Activated CD4-positive, alpha-beta memory T cell treated with anti-CD3 and anti-CD28 coated beads for 36 hours (primary cell): ENCODE measurements at places on chromosomes 1 and 21. TPM values are rescaled to one million over a fixed set of nuclear protein-coding genes. Genes with fewer than 3 reads are reported as not detected.

GRCh38 chr1:21295002-21295401, 4.7 kb upstream of the ECE1 start:
- peak; percentile 80 for DNase-seq
- peaks cover 87% of the 10 kb centered on the region for H3K4me1 ChIP-seq
- peak overlapping the region; percentile 75 for H3K4me3 ChIP-seq
- H3K27ac ChIP-seq, result peak overlapping the region; percentile 99
- no peaks in the 10 kb centered on the region for H3K27me3 ChIP-seq

DNA sequence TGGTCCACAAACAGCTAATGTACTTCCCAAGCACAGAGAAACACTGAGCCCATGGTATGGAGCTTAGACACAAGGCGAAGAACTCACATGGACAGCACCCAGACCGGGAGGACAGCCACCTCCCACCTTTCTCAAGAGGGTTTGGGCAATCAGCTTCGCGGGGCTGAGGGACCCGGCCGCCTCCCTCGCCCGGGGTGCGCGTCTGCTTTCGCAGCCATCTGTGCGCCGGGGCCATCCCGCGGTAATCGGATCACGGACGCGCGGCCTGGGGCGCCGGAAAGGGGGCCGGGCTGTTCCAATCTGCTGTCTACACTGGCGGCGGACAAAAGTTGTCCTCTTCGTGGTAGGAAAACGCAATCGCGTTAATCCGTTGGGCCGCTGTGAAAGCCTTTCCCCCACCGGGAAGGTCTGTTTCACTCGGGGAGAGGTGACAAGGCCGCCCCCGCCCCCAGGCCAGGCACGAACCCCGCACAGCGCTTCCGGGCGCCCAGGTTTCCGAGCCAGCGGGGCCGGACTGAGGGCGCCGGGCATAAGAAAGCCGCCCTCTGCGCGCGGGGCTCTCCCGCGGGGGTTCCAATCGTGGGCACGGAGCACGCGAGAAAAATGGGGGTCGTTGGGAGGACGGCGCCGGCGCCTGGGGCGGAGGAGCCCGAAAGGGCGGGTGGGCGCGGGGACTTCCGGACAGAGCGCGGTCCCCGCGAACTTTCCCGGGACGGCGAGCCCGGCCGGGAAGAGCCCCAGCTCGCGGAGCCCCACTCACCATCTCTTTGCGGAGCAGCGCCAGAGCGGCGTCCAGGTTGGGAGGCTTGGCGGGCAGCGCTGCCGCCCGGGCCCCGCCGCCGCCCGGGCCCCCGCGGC, 664 bp downstream of the FAM89A start:
- H3K36me3 ChIP-seq, result peaks cover 6% of the 10 kb centered on the region
- no peak overlapping the region for H3K27ac ChIP-seq
- H3K4me1 ChIP-seq, result peaks cover 27% of the 10 kb centered on the region
- peak; percentile 55 for DNase-seq
- no peaks in the 10 kb centered on the region for H3K27me3 ChIP-seq

GRCh38 chr1:36516372-36517010, 33.8 kb upstream of the CSF3R start:
- no peaks in the 10 kb centered on the region for H3K36me3 ChIP-seq
- H3K27ac ChIP-seq, result no peak overlapping the region
- H3K27me3 ChIP-seq, result no peaks in the 10 kb centered on the region
- H3K4me3 ChIP-seq, result no peak overlapping the region
- DNase-seq, result peak; percentile 56
- H3K4me1 ChIP-seq, result no peaks in the 10 kb centered on the region

- no peak for DNase-seq
- peaks cover 32% of the 10 kb centered on the region for H3K27me3 ChIP-seq
- no peak overlapping the region for H3K4me3 ChIP-seq
Observed at GRCh38 chr1:179583771-179584320, 7.8 kb upstream of the TDRD5 start.

GRCh38 chr1:31707711-31708110, 3.9 kb upstream of the COL16A1 start:
- H3K27ac ChIP-seq, result no peak overlapping the region
- no peak overlapping the region for H3K4me3 ChIP-seq
- DNase-seq, result peak; percentile 45
- H3K27me3 ChIP-seq, result peaks cover 33% of the 10 kb centered on the region

- H3K36me3 ChIP-seq, result peaks cover 5% of the 10 kb centered on the region
- H3K4me3 ChIP-seq, result no peak overlapping the region
- H3K4me1 ChIP-seq, result peaks cover 6% of the 10 kb centered on the region
- H3K27me3 ChIP-seq, result no peaks in the 10 kb centered on the region
- no peak overlapping the region for H3K27ac ChIP-seq
Observed at GRCh38 chr1:43801203-43801602, 93.9 kb downstream of the ST3GAL3 start.

DNA sequence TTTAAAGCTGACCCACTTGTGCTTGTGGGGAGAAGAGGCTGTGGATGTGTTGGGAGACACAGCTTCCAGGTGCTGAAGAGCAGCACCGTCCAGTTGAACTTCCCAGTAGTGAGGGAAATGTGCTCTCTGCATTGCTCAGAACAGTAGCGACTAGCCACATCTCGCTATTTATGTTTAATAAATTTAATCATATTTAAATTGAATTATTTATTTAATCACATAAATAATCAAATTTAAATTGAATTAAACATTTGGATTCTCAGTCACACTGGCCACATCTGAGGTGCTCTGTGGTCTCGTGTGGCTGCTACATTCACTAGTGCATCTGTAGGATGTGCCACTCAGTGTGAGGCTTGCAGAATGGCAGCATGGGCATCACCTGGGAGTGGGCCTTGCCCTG, 20.1 kb downstream of the NTPCR start:
- no peaks in the 10 kb centered on the region for H3K4me1 ChIP-seq
- no peak overlapping the region for H3K4me3 ChIP-seq
- H3K27ac ChIP-seq, result no peak overlapping the region

GRCh38 chr1:161954050-161954449, 69.6 kb downstream of the OLFML2B start:
- H3K27me3 ChIP-seq, result no peaks in the 10 kb centered on the region
- no peak overlapping the region for H3K27ac ChIP-seq
- H3K4me1 ChIP-seq, result peaks cover 33% of the 10 kb centered on the region
- peaks cover 10% of the 10 kb centered on the region for H3K36me3 ChIP-seq
- no peak overlapping the region for H3K4me3 ChIP-seq

DNA sequence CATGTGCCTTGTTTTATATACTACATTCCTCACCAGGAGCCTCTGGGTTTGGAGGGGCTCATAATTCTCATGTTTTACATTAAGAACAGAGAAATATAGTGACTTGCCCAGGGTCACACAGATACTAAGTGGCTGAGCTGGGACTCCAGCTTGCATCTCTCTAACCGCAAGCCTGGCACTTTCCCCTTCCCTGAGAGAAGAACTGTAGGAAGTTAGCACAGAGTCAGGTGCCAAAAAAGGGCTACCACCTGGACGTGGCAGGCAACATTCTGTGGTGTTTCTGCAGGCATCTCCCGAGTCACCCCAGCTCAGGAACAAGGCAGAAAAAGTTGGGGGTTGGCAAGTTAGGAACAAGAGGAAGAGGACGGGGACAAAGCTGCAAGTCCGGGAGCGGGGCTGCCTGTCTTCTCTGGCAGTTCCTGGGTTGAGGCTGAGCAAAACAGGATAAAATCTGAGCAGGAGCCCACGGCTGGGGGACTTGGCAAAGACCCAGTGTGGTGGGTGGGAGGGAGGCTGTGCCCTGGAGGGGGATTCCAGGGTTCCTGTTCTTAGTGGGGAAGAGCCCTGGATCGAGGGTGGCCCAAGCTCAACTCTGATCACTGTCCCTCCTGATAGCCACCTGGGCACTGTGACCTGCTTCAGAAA, 9.8 kb downstream of the PLA2G5 start:
- no peak overlapping the region for H3K27ac ChIP-seq
- no peaks in the 10 kb centered on the region for H3K4me1 ChIP-seq
- peaks cover 34% of the 10 kb centered on the region for H3K27me3 ChIP-seq
- no peaks in the 10 kb centered on the region for H3K36me3 ChIP-seq
- no peak for DNase-seq
- H3K4me3 ChIP-seq, result no peak overlapping the region

GRCh38 chr1:31782421-31783410, 18.6 kb upstream of the ADGRB2 start:
- no peak overlapping the region for H3K4me3 ChIP-seq
- no peak overlapping the region for H3K27ac ChIP-seq
- no peak for DNase-seq
- H3K4me1 ChIP-seq, result peaks cover 2% of the 10 kb centered on the region
- peaks cover 2% of the 10 kb centered on the region for H3K27me3 ChIP-seq

DNA sequence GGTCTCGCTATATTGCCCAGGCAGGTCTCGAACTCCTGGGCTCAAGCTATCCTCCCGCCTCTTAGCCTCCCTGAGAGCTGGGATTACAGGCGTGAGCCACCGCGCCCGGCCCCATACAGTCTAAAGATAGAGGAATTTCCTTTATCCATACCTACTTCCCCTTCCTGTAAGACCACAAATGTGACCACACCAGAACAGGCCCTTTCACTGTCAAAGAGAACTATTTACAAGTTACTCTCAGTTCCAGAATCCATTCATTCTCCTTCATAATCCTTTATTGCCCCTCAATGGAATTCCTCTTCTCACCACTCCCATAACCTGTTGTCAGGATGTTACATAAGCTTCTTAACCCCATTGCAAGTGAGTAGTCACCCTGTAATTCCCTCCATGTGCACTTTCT, 26.3 kb upstream of the SLC5A9 start:
- no peaks in the 10 kb centered on the region for H3K27me3 ChIP-seq
- no peak for DNase-seq
- H3K4me3 ChIP-seq, result no peak overlapping the region
- no peak overlapping the region for H3K27ac ChIP-seq
- H3K4me1 ChIP-seq, result no peaks in the 10 kb centered on the region

The KCNJ9 gene
- not detected for total RNA-seq

The PYHIN1 gene
- total RNA-seq, result 12.2 TPM

The S100A7 gene
- total RNA-seq, result not detected

The ZC3H12A gene
- total RNA-seq, result 40.8 TPM

The IL12RB2 gene
- total RNA-seq, result 90.7 TPM

The IFI44L gene
- 32.8 TPM for total RNA-seq

The RHCE gene
- 0.45 TPM for total RNA-seq

The AMY2A gene
- total RNA-seq, result not detected

The CFAP141 gene
- total RNA-seq, result not detected

The SEMA6C gene
- total RNA-seq, result 1.9 TPM

The PPIAL4G gene
- 0.14 TPM for total RNA-seq
